ENCODE measurements at places on chromosomes 12 and 14. TPM values are rescaled to one million over a fixed set of nuclear protein-coding genes. Genes with fewer than 3 reads are reported as not detected.

The FBXO21 gene
- total RNA-seq = 44.7 TPM

GRCh38 chr12:131751335-131751734 lies 40.4 kb downstream of the SFSWAP start:
- H3K4me3 ChIP-seq = no peak overlapping the region
- peaks cover 15% of the 10 kb centered on the region for H3K4me1 ChIP-seq
- no peak for DNase-seq
- peak overlapping the region; percentile 24 for H3K27ac ChIP-seq
- peaks cover 3% of the 10 kb centered on the region for H3K27me3 ChIP-seq

- no peak overlapping the region for H3K27ac ChIP-seq
- no peaks in the 10 kb centered on the region for H3K36me3 ChIP-seq
- H3K4me3 ChIP-seq = no peak overlapping the region
- H3K4me1 ChIP-seq = no peaks in the 10 kb centered on the region
- peaks cover 2% of the 10 kb centered on the region for H3K27me3 ChIP-seq
- no peak for DNase-seq
Observed at GRCh38 chr12:19855851-19856250, 416.6 kb downstream of the AEBP2 start.

GRCh38 chr12:94304566-94305061 lies 155.1 kb downstream of the CEP83 start:
- no peak overlapping the region for H3K27ac ChIP-seq
- H3K36me3 ChIP-seq = peaks cover 6% of the 10 kb centered on the region
- no peaks in the 10 kb centered on the region for H3K27me3 ChIP-seq
- H3K4me1 ChIP-seq = peaks cover 16% of the 10 kb centered on the region

GRCh38 chr12:91276509-91276908 lies 93.9 kb upstream of the DCN start:
- H3K27ac ChIP-seq = no peak overlapping the region
- no peak overlapping the region for H3K4me3 ChIP-seq
- H3K4me1 ChIP-seq = peaks cover 11% of the 10 kb centered on the region

All from endothelial cell (in vitro differentiated cells).